ENCODE measurements at places on chromosomes 2 and 18.

DNA sequence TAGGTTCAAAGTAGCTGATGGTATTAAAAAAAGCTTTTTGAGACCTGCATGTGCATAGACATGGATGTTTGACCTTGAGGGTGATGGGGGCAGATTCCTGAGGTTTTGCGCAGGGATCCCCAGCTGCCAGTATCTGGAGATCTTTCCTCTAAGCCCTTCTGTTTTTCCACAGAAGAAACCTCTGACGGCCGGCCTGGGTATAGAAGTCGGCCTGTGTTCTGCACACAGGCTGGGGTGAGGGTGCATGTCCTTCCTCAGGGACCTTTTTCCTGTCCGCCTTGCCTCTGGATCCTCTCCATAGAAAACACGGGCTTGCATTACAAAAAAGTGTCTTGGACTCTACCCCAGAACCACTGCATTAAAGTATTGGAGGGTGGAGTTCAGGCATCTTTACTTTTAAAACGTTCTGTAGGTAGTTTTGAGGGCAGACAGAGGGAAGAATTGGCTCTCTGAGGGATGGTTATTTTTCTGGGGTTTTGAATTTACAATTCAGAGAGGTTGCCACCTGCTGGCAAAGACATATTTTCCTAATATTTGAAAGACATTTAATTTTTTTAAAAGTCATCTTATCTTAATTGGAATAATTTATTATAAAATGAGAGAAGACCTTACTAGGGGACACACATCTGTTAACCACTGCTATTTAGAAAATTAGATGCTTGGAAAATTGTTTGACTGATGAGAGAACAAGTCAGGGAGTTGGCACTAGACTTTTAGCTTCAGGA lies 350.6 kb downstream of the DCDC2C start:
- no peak for DNase-seq

GRCh38 chr2:143553261-143553660 lies 424.0 kb downstream of the ARHGAP15 start:
- DNase-seq = no peak

GRCh38 chr2:206693399-206694137 lies 24.6 kb downstream of the DYTN start:
- no peak for DNase-seq

GRCh38 chr2:36549165-36549574 lies 48.8 kb downstream of the FEZ2 start:
- DNase-seq = no peak

- DNase-seq = no peak
Measured at GRCh38 chr18:62937065-62937464, 221.7 kb downstream of the PHLPP1 start.

Data from esophagus muscularis mucosa (tissue), 4 donors.